AG09319 (cell line): ENCODE measurements at places on chromosomes 2 and 18.

- no peak for DNase-seq
Measured at GRCh38 chr2:181304011-181304844, 153.0 kb upstream of the ITGA4 start.

- no peak for DNase-seq
Measured at GRCh38 chr2:219642069-219642454, 14.6 kb downstream of the SLC4A3 start.

GRCh38 chr2:144082327-144082726 lies 437.6 kb downstream of the ZEB2 start:
- no peak for DNase-seq

DNA sequence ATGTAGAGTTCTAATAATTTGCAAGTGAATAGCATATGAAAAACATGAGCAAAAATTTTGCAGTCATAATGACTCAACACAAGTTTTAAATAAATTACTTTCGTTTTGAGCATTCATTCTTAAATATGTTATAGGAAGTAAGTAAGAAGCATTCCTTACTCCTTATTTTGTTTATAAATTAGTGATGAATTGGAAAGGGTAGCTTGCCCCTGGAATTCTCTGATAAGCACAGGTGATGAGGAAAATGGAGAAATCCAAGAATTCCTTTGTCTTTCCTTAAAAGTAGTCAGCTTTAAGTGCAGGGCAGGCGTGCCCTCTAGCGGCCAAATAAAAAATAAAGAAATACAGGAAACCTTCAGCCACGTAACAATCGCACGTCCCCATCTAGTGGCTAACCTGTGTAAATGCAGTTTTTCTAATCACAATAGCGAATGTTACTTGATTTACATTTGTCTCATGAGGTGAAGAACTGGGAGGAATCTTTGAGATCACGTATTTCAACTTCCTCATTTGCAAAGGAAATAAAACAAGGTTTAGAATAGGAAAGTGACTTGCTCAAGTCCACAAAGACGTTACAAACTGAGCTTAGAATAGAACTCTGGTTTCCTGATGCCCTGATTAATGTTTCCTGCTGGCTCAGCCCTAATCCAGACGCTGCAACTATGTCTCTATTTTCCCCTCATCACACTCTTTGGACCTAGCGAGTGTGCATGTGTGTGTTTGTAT lies 47.2 kb upstream of the ZNG1B start:
- peak; percentile 53 for DNase-seq
